ENCODE measurements at places on chromosomes 5 and 9. TPM values are rescaled to one million over a fixed set of nuclear protein-coding genes. Genes with fewer than 3 reads are reported as not detected.

Gene MYOT
- 2.4 TPM for total RNA-seq

Gene PCDHB11
- 3.5 TPM for total RNA-seq

Gene EFNA5
- 9.8 TPM for total RNA-seq

Gene MAMDC4
- 0.68 TPM for total RNA-seq

Gene HRH2
- total RNA-seq = 2.4 TPM

Gene WDR36
- 53.8 TPM for total RNA-seq

Gene SH3RF2
- total RNA-seq = 2.2 TPM
